ENCODE measurements at places on chromosomes 13 and 19.
A peak's percentile ranks its signal among the peaks of the same experiment; 100 is the strongest.

DNA sequence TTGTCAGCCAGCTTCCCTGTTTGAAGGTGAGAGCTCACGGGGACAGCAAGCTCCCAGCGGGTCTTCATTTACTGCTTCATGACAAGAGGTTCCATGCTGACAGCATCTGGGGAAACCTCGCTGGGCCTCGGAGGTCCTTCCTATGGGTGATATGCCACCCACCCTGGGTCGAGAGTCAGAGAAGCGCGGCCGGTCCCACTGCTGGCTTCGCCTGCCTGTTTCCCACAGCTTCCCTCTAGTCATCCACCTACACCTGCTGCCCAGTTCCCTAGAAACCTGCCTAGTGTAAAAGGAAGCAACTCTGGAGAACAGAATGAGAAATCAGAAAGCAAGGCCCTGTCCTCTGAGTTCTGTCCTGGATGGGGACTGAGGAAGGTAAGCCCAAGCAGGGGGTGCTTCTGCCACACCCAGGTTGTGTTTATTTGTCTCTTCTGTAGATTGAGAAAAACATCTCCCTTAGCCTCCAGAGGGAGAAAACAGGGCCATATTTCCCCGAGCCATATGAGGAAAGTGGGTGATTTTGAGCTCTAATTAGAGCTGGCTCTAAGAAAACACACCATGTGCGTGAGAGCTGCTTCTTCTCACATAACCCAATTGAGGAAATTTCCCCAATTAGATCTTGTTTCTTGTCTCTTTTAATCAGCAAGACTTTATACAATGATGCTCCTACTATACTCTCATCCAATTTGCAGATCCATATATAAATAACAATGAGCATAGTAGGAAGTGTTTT, 504.3 kb downstream of the IRS2 start:
- no peak for DNase-seq

GRCh38 chr19:10620786-10621185, 4.6 kb upstream of the SLC44A2 start:
- DNase-seq: no peak

GRCh38 chr19:35207391-35207871, 21.1 kb downstream of the FAM187B start:
- peak; percentile 51 for DNase-seq

DNA sequence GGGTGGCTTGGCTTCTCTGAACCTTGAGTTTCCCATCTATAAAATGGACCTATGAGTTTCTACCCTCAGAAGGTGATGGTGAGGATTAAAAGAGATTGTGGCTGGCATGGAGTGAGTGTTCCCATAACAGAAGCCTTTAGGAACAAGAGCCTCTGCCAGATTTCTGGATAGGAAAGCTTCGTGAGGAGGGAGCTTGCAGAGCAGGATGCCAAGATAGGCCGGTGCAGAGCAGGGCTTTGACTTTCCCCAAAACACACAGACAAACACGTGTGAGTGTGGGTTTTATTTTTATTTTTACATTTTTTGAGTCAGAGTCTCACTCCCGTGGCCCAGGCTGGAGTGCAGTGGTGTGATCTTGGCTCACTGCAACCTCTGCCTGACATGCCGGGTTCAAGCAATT, 3.7 kb upstream of the CNN1 start:
- DNase-seq: no peak

DNA sequence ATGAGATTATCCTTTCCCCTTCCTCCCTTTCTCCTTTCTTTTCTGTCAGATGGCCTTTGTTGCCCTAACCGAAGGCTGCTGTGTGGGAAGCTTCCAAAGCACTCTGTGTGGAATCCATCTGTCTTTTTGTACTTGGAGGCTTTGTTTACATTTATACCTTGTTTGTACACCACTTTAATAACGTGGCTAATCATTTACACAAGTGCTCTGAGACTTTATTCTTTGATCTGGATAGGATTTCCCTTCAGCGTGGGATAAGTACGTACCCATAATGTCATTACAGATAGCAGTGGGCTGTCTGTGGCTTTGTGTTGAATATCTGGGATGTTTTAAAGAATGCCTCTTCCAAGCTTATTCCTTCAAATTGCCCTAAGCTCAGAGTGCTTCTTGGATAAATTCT, 684.7 kb upstream of the SLITRK5 start:
- no peak for DNase-seq

- DNase-seq: no peak
These were observed 56.2 kb upstream of the RFC3 start for GRCh38 chr13:33761740-33762139.

- DNase-seq: no peak
These were observed 312.5 kb downstream of the DCLK1 start for GRCh38 chr13:35818633-35819067.

DNA sequence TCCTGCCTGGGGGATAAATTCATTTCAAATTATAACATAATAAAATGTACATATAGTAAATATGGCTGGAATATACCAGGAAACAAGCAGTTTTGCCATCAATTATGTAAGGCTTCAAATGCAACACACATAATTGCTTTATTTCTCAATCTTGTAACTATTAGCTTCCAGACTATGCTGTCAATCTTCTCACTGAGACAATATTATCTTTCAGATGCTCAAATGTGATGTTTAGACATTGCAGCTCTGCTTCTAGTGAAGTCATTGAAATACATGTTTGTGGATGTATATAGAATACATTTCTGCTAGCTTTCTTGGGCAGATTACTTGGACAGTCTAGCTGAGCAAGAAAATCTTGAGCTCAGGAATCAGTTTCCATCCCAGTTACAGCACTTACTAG, 454.4 kb downstream of the TDRD3 start:
- DNase-seq: no peak

DNA sequence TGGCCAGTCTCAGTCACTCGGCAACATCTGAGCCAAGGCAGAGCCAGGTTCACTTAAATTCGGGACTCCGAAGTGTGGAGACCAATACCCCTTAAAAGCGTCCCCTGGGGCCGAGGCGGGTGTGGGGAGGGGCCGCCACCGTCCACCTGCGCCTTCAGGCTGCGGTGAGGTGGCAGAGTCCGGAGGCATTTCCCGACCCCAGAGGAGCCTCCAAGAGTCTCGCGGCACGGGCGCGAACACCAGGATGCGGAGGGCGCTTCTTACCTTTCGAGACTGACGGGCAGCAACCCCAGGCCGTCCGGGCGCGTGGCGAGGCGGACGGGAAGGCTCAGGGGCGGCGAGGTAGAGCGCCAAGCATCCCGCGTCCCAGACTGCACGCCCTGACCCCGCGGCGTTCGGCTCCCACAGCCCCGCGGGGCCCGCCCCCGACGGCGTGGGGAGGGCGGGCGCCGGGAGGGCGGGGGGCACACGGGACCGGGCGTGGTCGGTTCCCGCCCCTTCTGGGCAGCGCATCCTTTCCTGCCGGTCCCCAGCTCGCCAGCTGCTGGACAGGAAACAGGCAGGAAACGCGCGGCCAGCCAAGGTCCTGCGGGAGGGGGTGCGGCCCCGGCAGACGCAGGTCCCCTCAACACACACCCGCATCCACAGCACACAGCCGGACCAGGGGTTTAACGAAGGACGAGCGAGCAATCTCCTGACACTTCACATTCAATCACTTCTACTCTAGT, at the start of gene THSD1:
Gene THSD1, minus strand, starts transcription at position 406 of the 728 bp plus-strand sequence. CDS start 3,572 bp downstream, outside the sequence.
- DNase-seq: peak; percentile 20

DNA sequence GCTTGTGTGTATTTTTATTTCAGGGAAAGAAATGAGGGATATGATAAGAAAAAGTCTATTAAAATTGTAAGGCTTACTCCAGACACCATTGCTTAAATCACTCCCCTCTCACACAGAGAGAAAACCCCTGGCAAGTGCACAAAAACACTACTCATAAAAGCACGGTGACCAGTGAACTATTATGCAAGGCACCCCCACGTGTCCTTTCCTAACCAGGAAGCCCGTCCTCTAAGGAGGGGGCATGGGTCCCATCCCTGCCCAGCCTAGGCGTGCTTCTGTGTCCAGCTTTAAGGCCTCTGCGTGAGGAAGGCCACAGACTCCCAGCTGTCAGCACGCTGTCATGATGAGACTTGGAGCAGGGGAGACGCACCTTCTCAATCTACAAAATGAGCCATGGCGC, 83.5 kb downstream of the SLC7A1 start:
- DNase-seq: no peak

- DNase-seq: no peak
These were observed 963.1 kb downstream of the EFNB2 start for GRCh38 chr13:105572401-105572800.
